Fibroblast of skin of scalp (primary cell): ENCODE measurements at places on chromosomes 4 and X.

DNA sequence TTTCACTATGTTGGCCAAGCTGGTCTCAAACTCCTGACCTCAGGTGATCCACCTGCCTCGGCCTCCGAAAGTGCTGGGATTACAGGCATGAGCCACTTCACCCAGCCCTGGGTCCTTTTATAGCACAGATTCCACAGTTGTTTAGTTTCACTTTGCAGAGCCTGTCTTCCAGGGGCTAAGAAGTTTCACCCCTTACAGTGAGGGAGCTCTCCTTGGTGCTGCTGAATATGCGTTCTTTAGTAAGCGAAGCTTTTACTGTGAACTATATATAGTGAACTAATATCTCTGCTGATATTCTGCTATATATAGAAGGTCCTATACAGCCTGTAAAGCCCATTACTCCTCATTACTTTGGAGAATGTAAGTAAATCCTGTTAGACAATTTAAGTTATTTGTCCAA lies 4.2 kb downstream of the TCEAL6 start:
- no peak for DNase-seq

DNA sequence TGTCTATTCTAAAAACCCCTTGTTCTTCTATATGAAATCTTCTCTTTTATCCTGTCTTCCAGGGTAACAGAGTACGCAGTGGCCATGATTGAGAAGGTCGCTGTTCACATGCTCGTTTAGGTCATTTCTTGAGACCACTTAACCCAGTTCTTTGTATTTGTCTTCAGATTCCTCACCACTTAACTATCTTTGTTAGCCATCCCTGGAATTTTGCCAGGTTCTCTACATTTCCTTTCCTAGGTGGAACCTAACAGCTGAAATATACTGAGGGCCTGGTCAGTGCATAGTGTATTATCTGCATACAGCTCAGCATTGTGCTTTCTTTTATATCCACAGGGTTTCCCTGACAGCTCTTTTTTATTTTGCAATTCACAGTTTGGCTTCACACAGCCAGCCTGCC lies 148.9 kb upstream of the GALNT7 start:
- DNase-seq: no peak

GRCh38 chr4:21628116-21628670 lies 320.4 kb downstream of the KCNIP4 start:
- no peak for DNase-seq

- DNase-seq: peak; percentile 41
These were observed 118.0 kb upstream of the ATP6AP2 start for GRCh38 chrX:40462795-40463194.

DNA sequence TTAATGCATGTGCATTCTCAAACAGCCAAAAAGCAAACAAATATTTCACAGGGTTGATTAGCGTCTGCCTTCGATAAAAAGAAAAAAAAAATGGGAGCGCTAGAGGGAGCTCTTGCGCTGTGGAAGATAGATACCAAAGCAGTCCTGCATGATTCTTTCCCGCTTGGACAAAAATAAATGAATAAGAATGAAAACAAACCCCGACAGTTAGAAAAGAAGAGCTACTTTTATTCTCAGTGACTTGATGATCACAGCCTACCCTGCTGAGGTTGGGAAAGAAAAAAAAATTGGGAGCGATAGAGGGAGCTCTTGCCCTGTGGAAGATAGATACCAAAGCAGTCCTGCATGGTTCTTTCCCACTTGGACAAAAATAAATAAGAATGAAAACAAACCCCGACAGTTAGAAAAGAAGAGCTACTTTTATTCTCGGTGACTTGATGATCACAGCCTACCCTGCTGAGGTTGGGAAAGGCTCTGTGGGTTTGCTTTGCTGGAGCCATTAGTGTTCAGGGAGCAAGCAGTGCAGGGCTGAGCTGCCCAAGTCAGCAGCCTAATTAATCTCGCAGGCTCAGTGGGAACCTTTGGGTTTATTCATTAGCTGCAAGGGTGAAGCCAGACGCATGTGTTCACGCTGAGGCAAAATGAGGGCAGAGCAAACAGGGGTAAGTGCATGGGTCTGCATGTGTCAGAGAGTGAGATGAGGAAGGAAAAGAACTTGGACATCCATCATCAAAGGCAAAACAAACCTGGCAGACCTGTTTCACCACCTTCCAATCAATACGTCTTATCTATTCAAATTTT lies 249.3 kb upstream of the PRKX start:
- peak; percentile 15 for DNase-seq

DNA sequence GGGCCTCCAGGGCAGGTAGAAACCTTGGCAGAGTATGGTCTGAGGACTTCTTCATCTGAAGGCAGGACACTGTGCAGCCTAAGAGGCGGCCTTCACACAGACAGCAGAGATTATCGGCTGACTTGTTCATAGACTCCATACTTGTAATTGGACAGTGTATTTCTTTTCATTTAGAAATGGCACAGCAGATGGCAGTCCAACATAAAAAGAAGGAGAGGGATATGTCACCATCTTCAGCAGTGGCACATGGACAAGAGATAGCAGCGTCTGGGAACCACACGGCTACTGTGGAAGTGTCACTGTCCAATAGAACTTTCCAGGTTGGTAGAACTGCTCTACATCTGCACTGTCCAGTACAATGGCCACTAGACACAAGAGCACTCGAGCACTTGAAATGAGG lies 21.7 kb upstream of the GEMIN8 start:
- DNase-seq: peak; percentile 50

GRCh38 chr4:5460106-5460801 lies 248.1 kb downstream of the EVC2 start:
- peak; percentile 46 for DNase-seq

DNA sequence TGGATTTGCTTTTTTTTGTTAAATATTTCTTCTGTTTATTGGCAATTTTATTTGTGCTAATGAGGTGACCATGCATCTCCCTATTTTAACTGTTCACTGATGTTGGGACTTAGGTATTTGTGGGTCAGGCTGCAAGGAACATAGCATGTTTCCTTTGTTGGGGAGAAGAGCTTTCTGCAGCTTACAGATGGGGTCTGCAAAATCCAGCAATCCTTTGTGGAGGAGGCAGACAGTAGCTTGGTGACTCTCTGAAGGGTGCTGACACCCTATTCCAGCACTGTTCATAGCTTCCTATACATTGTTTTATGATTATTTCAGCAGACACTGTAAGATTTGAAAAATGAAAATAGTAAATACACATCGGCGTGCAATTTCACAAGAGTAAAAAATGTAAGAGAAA lies 491.7 kb downstream of the RAPGEF2 start:
- DNase-seq: no peak

GRCh38 chr4:167555338-167556022 lies 321.2 kb upstream of the SPOCK3 start:
- DNase-seq: no peak

DNA sequence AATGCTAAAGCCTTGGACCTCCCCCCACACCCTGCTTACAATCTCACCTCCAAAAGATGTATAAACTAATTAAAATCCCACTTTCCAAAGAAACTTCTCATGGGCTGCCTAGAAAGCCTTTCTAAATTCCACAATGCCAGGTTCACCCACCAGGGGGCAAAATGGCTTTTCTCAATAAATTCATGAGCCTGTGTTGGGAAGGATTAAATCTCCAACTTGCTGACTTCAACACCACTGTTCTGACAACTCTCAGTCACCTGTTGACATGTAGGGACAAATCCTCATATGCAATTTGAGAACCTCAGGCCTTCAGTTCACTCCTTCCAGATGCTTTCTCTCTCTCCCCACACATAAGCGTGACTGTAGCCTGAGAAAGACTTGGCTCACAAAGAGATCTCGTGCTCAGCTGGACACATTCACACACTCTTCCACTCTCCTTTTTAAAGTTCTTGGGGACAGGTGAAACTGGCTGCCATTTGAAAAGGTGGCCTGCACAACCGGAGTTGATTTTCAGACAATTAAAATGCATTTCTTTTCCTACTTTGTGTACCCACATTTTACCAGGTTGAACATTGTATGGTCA lies 88.6 kb upstream of the PRPS2 start:
- no peak for DNase-seq

DNA sequence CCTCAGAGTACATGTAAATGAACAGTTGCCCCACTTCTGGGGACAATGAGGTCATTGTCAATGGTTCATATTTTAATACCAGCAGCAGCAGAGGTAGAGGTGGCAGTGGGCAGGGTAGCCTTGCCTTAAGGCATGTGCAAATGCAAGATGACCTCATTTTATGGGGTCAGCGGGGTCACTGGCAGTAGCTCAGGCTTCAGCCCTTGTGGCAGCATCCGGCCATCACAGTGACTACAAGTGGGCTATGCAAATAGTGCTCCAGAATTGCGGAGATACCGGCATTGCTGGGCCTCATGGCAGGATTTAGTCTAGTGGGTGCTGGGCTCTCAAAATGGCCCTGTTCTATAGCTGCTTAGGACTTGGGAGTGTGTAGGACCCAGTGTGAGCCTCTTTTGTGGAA lies 144.7 kb downstream of the FAM47A start:
- DNase-seq: no peak

GRCh38 chr4:174451718-174452296 lies 70.5 kb downstream of the HPGD start:
- no peak for DNase-seq

DNA sequence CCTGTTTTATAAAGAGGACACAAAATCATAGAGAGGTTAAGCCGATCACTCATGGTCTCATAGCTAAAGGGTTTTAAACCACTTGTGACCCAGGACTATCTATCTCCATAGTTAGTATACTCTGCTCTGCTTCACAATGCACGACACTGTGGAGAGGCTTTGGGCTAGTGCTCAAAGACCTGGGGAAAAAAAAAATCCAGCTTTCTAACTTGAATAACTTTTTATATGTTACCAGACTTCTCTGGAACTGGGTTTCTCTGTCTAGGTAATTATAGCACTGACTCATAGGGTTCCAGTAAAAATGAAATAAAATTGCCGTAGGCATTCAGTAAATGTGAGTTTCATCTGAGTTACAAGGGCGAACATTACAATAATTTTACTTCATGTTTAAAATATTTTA lies 273.7 kb upstream of the TECRL start:
- no peak for DNase-seq

DNA sequence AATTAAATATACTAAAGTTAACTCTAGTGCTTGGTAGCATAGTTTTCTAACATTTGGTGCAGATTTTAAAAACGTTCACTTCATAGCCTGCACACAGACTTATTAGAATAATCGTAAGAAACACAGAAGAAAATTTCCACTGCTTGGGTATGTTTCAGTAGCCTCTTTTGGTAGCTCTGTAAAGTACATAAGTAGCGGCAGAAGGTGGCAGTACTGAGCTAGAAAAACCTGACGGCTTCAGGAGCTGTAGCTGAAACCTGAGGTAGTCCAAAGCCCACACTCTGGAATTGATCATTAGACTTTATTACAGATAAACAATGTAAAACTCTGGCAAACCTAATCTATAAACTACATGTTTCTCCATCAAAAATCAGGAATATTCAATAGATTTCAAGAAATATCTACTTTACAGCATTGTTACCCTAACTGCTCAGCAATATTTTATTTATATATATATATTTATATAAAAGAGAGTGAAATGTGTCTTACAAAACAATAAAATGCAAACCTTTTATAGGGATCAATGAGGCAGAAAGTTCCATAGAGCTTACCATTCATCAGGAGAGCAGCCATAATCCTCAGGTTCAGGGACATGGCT lies 88.2 kb downstream of the ATP8A1 start:
- peak; percentile 61 for DNase-seq

DNA sequence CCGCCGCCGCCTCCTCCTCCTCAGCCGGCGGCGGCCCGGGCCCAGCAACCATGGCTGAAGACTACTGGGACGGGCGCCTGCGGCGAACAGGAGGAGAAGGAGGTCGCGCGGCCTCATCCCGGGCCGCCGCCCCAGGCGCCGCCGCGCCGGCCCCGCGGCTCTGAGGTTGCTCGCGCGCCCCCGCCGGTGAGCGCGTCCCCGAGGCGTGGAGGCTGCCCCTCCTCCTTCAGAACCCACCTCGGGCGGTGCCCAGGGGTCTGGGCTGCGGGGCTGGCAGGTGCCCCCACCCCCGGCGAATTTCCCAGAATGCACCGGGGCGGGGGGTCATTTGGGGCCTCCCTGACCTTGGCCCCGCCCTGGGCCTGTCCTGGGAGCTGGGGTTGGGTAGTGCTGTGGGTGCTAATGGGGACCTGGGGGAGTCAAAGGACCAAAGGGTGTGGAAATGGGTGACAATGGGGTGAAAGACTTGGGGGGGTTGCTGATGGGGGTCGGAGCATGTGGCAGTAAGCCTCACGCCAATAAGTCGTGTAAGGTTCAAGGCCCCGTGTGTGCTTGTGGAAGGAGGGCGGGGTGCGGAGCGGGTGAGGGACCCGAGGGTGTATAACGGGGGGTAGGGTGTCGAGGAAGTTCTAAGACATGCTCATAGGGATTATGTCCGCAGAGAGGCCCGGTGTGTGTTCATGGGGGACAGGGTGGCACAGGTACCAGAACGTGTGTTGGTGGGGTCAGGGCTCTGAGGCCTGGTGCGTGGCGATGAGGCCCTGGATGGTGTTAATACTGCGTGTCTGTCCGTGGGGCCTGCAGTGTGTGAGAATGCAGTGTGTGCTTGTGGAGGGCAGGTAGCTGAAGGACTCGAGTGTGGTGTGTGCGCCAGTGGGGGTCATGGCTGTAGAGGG lies 687 bp downstream of the CDK16 start:
- peak; percentile 25 for DNase-seq

- no peak for DNase-seq
These were observed 30.8 kb downstream of the SPINK2 start for GRCh38 chr4:56790691-56791091.

- DNase-seq: peak; percentile 63
These were observed 117.8 kb upstream of the NOCT start for GRCh38 chr4:138897811-138898226.

- no peak for DNase-seq
These were observed 26.8 kb upstream of the FMR1 start for GRCh38 chrX:147884958-147885357.

DNA sequence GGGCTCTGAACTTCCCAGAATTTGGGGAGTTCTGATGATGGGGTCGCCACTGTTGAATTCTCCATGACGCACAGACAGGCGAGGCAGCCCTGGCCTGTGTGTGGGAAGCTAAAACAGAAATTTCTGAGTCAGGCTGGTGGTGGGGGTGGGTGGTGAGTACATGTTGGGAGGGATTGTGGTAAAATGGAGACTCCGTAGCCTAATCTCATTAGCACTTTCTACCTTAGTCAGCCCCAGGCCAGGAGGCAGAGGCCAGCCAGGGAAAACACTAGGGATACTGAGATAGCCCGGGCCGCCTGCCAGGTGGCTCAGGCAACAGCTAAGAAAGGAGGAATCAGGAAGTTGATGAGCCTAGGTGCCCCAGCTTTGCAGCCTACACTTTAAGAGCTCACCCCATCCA lies 39.3 kb upstream of the NHSL2 start:
- DNase-seq: peak; percentile 18

DNA sequence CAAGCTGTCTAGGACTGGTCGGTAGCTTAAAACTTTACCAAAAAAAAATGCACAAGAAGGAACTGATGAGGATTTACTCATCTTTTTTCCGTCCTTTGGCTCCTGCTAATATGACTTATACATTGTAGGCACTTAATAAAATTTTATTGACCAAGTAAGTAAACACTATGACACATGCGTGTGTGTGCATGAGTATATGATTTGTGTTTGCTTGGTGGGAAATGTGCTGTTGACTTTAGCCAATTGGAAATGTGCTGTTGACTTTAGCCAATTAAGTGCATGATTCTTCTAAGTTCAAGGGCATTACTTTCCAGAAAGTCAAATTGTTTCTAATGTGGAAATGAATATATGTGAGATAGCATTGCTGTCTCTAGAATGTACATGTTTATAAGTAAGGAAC lies 78.3 kb downstream of the FIP1L1 start:
- DNase-seq: no peak

- DNase-seq: no peak
These were observed 17.5 kb downstream of the NMU start for GRCh38 chr4:55618546-55619143.

- no peak for DNase-seq
These were observed 64.3 kb upstream of the CCDC160 start for GRCh38 chrX:134172588-134173259.
